ENCODE measurements at places on chromosomes 1 and 21.

GRCh38 chr1:59570524-59570923 lies 244.2 kb upstream of the HOOK1 start:
- DNase-seq: peak; percentile 52

DNA sequence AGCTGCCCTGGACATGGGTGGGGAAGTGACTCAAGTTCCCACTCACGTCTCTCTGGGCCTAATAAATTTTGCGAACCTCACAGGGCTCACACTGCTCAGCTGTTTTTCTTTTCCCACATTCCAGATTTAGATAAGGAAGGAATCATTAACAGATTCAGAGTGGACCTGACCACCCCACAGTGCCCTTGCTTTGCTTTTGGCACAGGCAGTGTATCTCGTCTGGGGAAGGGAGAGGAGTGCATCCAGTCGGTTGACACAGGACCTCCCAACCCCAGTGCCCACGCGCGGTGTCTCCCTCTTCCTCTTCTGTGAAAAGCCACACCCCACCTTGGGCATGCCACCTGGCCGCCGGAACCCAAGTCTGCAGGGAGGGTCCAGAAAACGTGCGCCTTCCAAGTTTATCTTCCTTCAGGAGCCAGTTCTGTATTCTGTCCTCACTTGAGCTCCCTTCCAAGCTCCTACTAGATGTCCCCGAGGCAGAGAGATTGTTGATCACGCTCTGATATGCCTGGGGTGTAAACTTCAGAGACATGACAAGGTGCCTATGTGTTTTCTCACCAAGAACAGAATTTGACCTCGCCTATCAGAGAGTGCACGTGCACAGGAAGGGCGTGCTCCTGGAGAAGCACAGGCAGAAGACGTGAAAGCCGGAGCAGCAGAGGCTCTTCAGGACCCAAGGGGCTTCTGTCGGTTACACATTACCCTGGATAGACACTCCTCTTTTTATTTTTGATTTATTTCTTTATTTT lies 9.5 kb upstream of the SLC2A5 start:
- no peak for DNase-seq

GRCh38 chr1:23194119-23194984 lies 22.9 kb downstream of the HTR1D start:
- DNase-seq: no peak

DNA sequence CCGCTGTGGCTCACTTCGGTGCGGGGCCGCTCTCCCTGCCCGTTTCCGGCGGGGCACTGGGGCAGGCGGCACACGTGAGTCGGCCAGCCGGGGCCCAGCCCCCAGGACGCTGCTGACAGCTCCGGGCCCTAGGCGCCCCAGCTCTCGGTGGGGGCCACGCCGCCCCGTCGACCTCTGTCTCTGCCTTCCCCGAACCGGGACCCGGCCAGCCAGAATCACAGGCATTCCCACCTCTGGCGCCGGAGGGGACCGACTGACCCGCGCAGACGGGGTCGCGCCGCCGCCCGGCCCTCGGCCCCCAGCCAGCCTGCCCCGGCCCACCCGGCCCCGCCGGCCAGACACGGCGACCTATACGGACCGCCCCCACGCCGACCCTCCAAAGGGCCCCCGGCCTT lies 755 bp downstream of the SCMH1 start:
- peak; percentile 53 for DNase-seq

DNA sequence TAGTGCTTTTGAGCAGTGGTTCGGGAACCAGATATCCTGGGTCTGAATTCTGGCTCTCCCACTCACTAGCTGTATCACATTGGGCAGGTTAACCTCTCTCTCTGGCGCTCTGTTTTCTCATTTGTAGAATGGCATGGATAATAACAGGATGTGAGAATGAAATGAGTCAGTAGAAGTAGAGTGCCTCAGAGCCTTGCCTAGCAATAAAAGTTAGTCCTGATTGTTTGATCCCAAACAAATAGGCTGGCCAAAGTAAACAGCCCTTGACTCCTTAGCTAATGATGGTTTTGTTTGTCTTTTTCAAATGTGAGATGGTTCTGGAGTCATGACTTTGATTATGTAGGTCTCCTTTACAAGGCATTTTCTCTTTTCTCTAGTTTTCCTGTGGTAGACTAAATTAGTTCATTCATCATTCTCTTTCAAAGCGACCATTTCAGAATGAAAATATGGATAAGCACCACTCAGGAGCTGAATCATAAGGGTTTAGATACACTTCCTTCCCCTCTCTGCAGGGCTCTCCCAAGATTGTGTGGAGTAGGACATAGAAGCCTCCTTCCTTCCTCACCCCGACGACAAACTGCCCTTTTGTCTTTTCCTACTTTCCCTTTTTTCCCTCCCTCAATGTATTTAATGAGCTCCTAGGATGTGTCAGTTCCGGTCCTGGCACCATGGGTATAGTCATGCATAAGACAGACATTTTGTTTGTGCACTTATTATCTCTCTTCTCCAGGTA lies 23.1 kb downstream of the KIAA0040 start:
- DNase-seq: no peak

GRCh38 chr1:241343956-241344355 lies 13.0 kb downstream of the RGS7 start:
- no peak for DNase-seq

DNA sequence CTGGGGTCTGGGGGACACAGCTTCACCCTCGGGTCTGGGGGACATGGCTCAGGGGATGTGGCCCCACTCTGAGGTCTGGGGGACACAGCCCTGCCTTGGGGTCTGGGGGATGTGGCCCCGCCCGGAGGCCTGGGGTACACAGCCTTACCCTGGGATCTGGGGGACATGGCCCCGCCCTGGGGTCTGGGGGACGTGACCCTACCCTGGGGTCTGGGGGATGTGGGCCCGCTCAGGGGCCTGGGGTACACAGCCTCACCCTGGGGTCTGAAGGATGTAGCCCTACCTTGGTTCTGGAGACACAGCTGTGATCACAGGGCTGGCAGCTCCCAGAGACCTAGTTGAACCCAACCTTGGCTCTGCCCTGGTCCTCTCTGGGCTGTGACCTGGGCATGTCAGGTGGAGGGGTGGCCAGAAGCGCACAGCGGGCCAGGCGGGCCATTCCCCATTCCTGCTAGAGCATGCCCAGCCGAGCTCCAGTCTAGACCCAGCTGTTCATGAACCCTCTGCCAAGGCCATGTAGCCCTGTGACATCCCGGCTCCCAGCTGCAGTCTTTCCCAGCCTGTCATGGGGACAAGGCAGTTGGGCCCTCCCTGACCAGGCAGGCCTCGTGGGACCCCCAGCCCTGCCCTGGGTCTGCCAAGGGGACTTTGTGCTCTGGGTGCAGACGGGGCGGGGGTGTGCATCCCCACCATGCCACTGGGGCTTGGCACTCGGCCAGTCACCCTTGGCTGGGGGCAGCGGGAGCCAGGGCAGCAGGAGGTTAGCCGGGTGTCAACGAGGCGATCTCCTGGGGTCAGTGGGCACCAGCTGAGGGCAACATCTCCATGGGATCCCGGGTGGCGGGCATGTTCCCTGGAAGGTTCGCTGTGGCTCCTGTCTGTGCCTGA lies 43.9 kb downstream of the WNT9A start:
- DNase-seq: no peak

GRCh38 chr1:44785029-44785380 lies 3.0 kb downstream of the BEST4 start:
- no peak for DNase-seq

DNA sequence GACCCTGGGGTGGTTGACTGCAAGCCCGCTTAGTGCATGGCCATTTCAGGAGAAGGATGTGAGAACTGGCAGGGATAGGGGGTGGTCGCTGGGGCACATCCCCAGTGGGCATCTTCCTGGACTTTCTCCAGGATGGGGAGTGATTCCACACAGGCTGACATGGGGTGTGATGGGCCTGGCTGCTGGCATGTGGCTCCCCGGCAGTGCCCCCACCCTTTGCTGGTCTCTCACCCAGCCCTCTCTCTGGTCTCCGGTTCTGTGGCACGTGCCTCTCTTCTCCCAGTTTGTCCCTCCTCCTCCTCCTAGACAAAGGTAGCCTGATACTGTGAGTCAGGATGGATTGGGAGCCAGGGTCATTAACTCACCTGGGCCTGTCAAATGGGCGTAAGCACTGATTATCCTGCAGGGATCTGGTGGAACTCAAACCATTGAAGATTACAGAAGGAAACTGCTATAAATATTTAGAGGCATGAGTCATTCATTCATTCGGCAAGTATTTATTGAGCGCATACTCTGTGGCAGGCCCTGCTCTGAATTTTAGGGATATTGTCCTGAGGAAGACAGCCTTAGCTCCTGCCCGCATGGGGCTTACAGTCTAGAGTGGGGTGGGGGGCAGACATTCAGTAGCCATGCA lies 23.6 kb upstream of the EPS8L3 start:
- no peak for DNase-seq

DNA sequence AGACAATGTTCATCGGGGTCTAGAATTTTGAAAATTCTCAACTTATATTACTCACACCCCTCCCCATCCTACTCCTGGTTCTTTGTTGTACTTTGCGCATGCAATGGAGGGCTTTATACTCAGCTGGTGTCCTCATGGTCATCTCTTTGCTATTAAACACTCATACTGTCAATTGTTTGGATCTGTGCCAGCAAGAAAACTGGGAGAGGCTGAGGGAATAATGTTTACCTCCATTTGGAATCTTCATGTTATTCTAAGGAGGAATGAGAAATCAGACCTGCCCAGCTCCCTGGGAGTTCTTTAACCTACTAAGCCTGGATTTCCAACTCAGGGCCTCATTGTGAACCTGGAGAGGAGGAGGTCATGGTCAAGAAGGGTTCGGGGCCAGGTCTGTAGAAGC lies 143.9 kb upstream of the DNAH14 start:
- no peak for DNase-seq

- DNase-seq: no peak
These were observed 215.4 kb downstream of the OMA1 start for GRCh38 chr1:58331156-58331555.

GRCh38 chr21:27681038-27681437 lies 714.1 kb upstream of the ADAMTS5 start:
- DNase-seq: no peak

DNA sequence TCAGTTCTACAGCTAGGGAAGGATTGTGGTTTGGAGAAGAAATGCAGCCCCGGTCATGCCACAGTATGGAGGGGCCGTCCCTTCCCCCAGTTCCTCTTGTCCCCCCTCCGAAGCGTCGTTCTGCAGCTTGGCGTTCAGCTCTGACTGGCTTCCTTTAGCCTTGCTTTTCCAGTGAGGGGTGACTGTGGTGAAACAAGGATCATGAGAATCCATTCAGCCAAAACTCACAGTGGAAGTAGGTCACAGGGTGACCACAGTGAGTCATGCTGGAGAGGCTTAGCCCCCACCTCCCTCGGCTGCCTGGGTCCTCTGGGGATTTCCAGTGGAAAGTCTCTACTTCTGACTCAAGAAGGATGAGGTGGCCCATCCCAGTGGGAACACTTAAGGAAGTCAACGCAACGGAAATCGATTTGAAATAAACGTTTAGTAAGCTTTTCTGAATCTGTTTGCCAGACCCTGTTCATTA lies 37.3 kb upstream of the COL6A2 start:
- DNase-seq: no peak

- peak; percentile 81 for DNase-seq
These were observed 102.8 kb downstream of the CASZ1 start for GRCh38 chr1:10693497-10694273.

DNA sequence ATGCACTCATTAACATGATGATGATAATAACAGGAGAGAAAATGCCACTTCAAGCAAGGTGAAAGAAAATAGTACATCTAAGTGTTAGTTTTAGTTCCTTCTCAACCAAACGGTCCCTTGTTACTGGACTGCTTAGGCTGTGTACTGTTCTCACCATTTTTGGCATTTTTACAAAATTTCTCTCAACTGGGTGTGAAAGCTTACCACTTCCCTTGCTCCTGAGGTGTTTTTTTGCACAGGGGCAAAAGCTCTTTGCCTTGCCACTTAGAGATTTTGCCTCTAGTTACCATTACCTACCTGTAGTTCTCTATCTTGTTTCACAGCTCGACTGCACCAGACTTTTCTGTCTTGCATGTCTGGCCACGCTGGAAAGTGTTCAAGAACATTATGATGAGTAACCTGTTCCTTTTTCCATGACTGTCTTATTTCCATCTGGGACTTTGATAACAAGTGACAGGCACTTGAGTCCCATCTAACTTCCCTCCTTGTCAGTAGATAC lies 10.7 kb downstream of the NEK7 start:
- DNase-seq: peak; percentile 74

DNA sequence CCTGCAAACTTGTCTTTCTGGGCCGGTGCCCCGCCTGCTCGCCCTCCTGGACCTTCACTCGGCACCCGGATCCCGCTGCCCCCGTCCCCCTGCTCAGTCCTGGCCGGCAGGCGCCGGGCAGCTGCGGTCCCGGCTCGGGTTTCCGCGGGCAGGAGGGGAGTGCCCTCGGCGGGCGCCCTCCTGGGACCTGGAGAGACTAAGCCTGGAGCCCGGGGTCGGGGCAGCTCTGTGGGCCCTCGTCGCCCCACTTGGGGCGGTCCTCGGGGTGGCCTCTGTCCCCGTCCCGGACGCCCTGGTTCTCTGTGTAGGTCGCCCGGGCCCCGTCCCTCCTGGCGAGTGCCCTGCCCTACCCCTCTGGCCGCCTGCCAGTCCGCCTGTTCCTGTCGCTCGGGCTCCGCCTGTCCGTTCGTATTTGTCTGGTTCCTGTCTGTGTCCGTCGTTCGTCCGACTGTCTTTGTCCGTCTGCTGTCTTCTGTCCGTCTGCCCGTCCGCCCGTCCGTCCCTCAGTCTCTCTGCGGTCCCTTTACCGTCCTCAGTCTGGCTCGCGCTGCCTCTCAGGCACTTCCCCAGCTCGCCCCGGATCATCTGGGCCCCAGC lies 490 bp downstream of the SERINC2 start:
- DNase-seq: no peak

Data from CD4-positive, alpha-beta T cell treated with Interleukin-17A for 1 hour (primary cell).